ENCODE measurements at places on chromosomes 7 and 10. TPM values are rescaled to one million over a fixed set of nuclear protein-coding genes. Genes with fewer than 3 reads are reported as not detected.

DNA sequence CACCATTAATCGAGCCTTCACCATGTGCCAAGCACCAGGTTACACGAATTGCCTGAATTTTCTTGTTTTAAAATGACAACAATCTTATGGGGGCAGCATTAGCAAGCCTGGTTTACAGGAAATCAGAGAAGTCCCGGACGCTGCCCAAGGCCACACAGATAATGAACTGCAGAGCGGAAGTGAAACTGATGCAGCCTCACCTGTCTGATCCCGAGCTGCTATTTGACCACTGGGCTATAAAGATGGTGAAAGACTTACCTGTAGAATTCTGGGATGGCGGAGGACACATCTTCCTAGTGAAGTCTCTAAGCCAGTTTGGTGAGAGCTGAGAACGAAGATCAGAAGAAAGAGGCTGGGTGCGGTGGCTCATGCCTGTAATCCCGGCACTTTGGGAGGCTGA is 21.7 kb upstream of the GALNTL5 start:
- H3K27me3 ChIP-seq, result no peaks in the 10 kb centered on the region
- no peaks in the 10 kb centered on the region for H3K36me3 ChIP-seq
- no peak overlapping the region for H3K27ac ChIP-seq
- DNase-seq, result no peak
- H3K4me3 ChIP-seq, result no peak overlapping the region

XRCC2 gene
- 4.6 TPM for total RNA-seq

DNA sequence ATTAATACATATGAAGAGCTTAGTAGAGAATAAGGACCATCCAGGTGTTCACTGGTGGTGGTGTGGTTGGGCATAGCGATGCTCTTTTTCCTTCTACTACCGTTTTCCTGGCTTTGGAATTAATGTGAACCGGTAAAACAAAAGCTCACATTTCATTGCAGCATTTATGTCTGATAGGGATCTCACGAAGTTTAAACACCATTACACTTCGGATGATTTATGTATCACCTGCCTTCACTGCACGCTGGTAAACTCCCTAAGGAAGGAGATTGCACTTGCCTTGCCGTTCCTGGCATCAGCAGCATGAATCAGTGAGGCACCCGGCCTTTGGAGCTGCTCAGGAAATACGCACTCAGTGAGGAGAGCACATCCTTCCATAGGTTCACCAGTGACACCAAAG is 47.5 kb downstream of the WIPF3 start:
- no peaks in the 10 kb centered on the region for H3K36me3 ChIP-seq
- peaks cover 20% of the 10 kb centered on the region for H3K4me1 ChIP-seq
- no peak overlapping the region for H3K4me3 ChIP-seq
- no peak for DNase-seq
- H3K27ac ChIP-seq, result no peak overlapping the region
- H3K27me3 ChIP-seq, result no peaks in the 10 kb centered on the region

VENTX gene
- not detected for total RNA-seq

ABCC2 gene
- 4.3 TPM for total RNA-seq

PTPRN2 gene
- 76.1 TPM for total RNA-seq
